WTC11 (cell line): ENCODE measurements at places on chromosomes 11 and 22.

GRCh38 chr11:115158053-115158452, 346.2 kb downstream of the CADM1 start:
- H3K4me3 ChIP-seq: no peak overlapping the region
- no peak overlapping the region for H3K27ac ChIP-seq
- H3K4me1 ChIP-seq: peaks cover 29% of the 10 kb centered on the region
- H3K36me3 ChIP-seq: no peaks in the 10 kb centered on the region; the same call in 1 of the 2 replicates
- DNase-seq: no peak

- no peak for DNase-seq
- peaks cover 40% of the 10 kb centered on the region for H3K4me1 ChIP-seq
- no peak overlapping the region for H3K4me3 ChIP-seq
- no peaks in the 10 kb centered on the region for H3K36me3 ChIP-seq
- no peak overlapping the region for H3K27ac ChIP-seq
Observed at GRCh38 chr11:66915046-66915832, 42.9 kb downstream of the PC start.

DNA sequence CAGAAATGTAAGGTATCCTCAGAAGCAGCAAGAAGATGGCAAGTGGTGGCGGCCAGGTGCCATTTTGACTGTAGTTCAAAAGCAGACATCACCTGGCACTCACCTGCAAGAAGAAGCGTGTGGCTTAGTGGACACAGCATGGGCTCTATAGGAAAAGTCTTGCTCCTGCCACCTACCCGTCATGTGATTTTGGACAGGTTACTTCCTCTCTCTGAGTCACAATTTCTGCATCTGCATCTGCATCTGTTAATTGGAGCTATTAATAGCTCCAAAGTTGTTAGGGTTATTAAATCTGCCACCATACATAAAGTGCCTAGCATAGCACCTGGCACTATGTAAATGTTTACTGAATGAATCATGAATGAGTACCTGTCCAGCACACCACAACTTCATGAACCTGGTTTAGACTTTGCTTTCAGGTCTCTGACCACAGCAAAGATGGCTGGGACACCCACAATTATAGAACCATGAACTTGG, 16.8 kb downstream of the RAB30 start:
- peaks cover 10% of the 10 kb centered on the region for H3K4me1 ChIP-seq
- H3K4me3 ChIP-seq: no peak overlapping the region
- no peak for DNase-seq

GRCh38 chr11:34395916-34396550, 38.2 kb upstream of the ABTB2 start:
- no peak for DNase-seq
- no peaks in the 10 kb centered on the region for H3K36me3 ChIP-seq
- H3K27ac ChIP-seq: no peak overlapping the region
- H3K4me3 ChIP-seq: no peak overlapping the region
- peaks cover 5% of the 10 kb centered on the region; the same call in 1 of the 2 replicates for H3K27me3 ChIP-seq
- peaks cover 3% of the 10 kb centered on the region; the same call in 1 of the 2 replicates for H3K4me1 ChIP-seq

GRCh38 chr11:120894202-120894985, 129.5 kb upstream of the TBCEL start:
- H3K27me3 ChIP-seq: no peaks in the 10 kb centered on the region; the same call in 1 of the 2 replicates
- H3K4me1 ChIP-seq: peaks cover 15% of the 10 kb centered on the region
- H3K36me3 ChIP-seq: no peaks in the 10 kb centered on the region
- no peak for DNase-seq

DNA sequence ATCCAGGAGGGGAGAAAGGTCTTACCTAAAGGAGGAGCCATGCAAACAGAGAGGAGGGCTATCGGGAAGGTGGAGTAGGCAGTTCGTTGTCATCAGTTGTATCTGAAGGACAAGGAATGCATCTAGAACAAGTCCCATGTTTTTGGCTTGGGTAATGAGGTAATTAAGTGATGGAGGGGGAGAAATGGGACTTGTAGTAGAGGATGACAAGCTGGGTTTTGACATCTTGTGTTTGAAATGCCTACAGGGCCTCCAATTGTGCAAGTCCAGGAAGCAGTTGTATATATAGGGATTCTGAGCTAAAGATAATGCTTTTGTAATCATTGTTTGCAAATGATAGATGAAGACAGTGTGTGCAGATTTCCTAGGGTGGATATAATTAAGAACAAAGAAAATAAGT, 622.8 kb downstream of the NTM start:
- H3K27me3 ChIP-seq: peaks cover 6% of the 10 kb centered on the region
- H3K4me3 ChIP-seq: no peak overlapping the region
- H3K36me3 ChIP-seq: no peaks in the 10 kb centered on the region; the same call in 1 of the 2 replicates
- DNase-seq: no peak
- H3K27ac ChIP-seq: no peak overlapping the region

GRCh38 chr11:116853461-116854073, 16.1 kb upstream of the APOA1 start:
- H3K4me1 ChIP-seq: no peaks in the 10 kb centered on the region
- H3K36me3 ChIP-seq: peaks cover 21% of the 10 kb centered on the region
- no peaks in the 10 kb centered on the region; the same call in 1 of the 2 replicates for H3K27me3 ChIP-seq
- no peak overlapping the region for H3K27ac ChIP-seq
- no peak overlapping the region for H3K4me3 ChIP-seq
- no peak for DNase-seq

DNA sequence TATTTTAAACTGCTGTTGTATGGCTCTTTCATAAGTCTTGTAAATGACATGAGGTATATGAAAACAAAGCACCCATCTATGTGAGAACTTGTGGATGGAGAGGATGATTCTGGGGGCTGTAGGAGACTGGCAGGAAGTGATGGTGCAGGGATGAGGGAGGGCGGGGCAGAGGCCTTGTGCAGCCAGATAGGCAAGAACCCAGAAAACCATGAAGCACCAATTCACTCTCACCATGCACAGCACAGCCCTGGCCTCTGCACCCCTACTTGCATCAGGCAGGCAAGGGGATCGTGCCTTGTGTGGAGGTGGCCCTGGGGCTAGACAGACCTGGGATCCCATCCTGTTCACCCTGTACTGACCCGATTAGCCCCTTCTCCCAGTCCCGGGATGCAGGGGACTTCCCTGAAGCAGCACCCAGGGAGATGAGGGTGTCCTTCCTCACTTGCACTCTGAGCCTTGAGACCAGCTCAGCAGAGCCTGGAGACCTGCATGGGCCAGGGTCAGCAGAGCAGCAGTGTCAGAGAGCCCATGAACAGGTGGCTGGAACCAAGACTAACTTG, 85.5 kb downstream of the MORC2 start:
- DNase-seq: no peak
- no peak overlapping the region for H3K4me3 ChIP-seq
- no peaks in the 10 kb centered on the region; the same call in 1 of the 2 replicates for H3K27me3 ChIP-seq
- no peak overlapping the region for H3K27ac ChIP-seq

DNA sequence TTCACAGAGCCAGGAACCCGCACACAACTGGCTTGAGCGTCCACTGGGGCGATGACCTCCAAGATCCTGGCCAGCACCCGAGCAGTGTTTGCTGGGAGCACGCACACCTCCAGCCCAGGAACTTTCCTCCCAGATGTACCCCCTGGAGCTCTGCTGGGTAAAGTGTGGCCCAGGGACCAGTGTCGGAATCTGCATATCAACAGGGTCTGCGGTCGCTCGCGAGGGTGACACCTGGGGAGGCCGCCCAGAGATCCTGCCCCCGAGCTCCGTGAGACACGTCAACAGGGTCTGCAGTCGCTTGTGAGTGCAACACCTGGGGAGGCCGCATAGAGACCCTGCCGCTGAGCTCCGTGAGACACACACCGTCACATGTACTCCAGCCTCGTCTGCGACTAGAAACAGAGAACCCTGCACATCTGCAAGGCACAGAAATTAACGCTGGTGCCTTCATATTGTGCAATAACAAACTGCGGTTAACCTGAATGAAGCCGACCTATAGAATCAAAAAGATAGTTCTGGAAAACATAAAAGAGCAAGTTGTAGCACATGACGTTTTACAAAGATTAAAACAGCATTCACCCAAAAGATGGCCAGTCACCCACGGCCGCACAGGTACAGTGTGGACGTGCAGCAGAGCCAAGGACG, 172.4 kb downstream of the BRD1 start:
- no peak overlapping the region for H3K27ac ChIP-seq
- H3K27me3 ChIP-seq: no peaks in the 10 kb centered on the region; the same call in 1 of the 2 replicates
- H3K36me3 ChIP-seq: no peaks in the 10 kb centered on the region
- H3K4me1 ChIP-seq: peaks cover 34% of the 10 kb centered on the region
- H3K4me3 ChIP-seq: no peak overlapping the region

GRCh38 chr11:132712466-132712865, 819.8 kb downstream of the OPCML start:
- H3K27me3 ChIP-seq: no peaks in the 10 kb centered on the region
- no peak for DNase-seq
- H3K36me3 ChIP-seq: no peaks in the 10 kb centered on the region
- H3K27ac ChIP-seq: no peak overlapping the region
- no peak overlapping the region for H3K4me3 ChIP-seq
- peaks cover 22% of the 10 kb centered on the region for H3K4me1 ChIP-seq

DNA sequence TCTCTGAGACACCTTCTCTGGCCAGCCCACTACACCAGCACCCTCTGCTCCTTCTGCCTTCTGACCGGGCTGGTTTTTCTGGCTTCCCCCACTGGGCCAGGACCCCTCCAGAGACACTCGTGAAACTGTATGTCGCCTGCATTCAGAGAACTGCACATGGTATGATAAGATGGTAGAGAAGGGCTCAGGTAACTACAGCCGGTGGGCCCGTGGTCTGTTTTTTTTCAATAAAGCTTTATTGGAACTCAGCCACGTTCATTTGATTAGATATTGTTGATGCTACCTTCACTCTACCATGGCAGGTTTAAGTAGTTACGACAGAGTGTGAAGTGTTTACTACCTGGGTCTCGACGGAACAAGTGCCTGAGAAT, 514.0 kb downstream of the TBC1D22A start:
- no peaks in the 10 kb centered on the region; the same call in 1 of the 2 replicates for H3K27me3 ChIP-seq
- H3K4me1 ChIP-seq: peaks cover 11% of the 10 kb centered on the region
- H3K36me3 ChIP-seq: peaks cover 2% of the 10 kb centered on the region; the same call in 1 of the 2 replicates

DNA sequence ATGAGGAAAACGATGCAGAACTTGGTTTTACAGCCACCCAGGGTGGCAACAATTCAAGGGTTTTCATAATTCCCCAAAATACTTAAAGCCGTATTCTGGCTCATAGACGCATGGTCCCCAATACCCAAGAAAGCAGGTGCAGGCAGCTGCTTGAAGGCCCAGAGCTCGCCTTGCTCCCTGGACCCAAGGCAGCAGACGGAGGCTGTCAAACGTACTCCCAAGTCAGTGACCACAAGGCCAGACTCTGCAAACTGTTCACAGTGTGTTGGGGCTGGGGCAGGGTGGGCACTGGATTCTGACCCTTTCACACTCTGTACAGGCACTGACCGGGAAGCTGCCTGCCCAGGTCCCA, 21.5 kb downstream of the TMEM184B start:
- H3K4me1 ChIP-seq: no peaks in the 10 kb centered on the region
- peaks cover 24% of the 10 kb centered on the region for H3K36me3 ChIP-seq
- H3K4me3 ChIP-seq: no peak overlapping the region
- DNase-seq: no peak
- no peaks in the 10 kb centered on the region for H3K27me3 ChIP-seq
- no peak overlapping the region for H3K27ac ChIP-seq

DNA sequence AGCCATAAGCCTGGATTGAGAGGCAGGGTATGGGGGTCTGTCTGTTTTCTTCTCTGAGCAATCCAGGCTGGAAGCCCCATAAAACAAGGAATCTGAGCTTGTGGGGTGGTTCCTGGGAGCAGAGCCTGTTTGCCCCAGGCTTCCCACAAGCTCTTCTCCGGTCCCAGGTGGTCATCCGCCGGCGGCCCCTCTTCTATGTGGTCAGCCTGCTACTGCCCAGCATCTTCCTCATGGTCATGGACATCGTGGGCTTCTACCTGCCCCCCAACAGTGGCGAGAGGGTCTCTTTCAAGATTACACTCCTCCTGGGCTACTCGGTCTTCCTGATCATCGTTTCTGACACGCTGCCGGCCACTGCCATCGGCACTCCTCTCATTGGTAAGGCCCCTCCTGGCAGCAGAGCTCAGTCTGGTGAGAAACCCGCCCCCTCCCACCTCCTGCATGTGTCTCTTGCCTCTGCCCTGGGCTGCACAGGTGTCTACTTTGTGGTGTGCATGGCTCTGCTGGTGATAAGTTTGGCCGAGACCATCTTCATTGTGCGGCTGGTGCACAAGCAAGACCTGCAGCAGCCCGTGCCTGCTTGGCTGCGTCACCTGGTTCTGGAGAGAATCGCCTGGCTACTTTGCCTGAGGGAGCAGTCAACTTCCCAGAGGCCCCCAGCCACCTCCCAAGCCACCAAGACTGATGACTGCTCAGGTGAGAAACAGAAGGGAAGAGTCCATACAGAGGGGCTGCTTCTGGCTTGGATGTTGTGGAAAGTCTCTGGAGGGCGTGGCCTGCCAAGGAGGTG, 11.6 kb downstream of the HTR3A start:
- H3K27me3 ChIP-seq: no peaks in the 10 kb centered on the region
- H3K4me1 ChIP-seq: no peaks in the 10 kb centered on the region
- no peak for DNase-seq
- H3K4me3 ChIP-seq: no peak overlapping the region
- no peak overlapping the region for H3K27ac ChIP-seq
- no peaks in the 10 kb centered on the region for H3K36me3 ChIP-seq

DNA sequence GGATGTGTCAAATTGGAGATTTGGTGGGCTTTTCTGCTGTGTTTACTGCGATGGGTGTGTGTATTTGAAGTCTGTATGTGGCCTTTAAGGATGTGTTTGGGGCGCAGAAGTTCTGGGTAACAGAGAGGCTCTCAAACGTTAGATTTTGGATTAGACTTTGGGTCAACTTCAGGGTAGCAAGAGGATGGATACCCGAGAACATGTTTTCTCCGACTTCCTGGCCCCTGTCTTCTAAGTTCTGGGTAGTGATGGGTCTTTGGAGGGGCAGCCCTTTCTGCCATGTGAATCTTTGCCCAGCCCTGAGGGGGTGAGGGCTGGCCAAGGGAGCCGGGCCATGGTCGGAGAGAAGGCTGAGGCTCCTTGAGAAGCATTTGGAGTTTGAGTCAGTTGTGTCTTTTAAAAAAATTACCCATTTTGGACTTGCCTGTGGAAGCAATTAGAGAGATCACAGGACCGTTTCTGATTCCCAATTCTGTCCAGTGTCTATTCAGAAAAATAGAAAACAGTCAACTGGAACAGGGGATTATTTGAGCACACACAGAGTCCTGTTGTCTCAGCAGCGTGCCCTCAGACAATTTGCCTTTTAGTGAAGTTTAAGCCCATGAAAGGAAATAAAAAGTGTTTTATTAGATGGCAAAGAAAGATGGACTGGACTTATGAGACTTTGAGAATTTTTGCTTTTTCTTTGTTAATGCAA, 114.4 kb downstream of the PTPRJ start:
- H3K4me1 ChIP-seq: peaks cover 44% of the 10 kb centered on the region
- no peak for DNase-seq
- H3K27me3 ChIP-seq: no peaks in the 10 kb centered on the region
- H3K36me3 ChIP-seq: no peaks in the 10 kb centered on the region
- H3K4me3 ChIP-seq: no peak overlapping the region

DNA sequence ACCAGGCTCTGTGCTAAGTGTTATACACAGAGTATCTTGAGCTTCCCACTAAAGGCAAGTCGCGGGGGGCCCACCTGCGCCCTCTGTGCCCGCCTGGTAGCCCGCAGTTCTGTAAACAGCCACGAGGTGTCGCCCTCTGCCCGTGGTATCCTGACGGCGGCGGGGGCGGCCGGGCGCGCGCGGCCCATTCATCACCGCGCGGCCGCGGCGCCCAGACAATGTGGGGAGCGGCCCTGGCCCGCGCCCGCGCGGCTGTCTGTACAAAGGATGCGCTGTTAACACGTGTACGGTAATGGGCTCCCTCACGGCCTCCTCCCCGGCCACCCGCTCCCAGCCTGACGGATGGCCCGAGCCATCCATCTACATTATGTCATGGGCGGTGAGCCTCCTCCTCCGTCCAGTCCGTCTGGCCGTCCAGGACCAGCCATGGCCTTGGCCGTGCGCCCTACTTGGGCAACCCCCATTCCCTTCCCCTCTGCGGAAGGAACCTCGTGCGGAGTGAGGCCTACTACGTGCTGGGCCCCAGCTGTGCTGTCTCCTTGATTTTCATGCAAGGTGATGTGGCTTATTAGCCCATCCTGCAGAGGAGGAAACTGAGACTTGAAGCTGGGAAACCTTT, 99.4 kb downstream of the MIAT start:
- no peak overlapping the region for H3K27ac ChIP-seq
- DNase-seq: peak; percentile 73
- H3K27me3 ChIP-seq: peaks cover 11% of the 10 kb centered on the region
